ENCODE measurements at places on chromosomes 6 and 20.

GRCh38 chr6:142856624-142857232, 88.2 kb downstream of the HIVEP2 start:
- DNase-seq: peak; percentile 70

DNA sequence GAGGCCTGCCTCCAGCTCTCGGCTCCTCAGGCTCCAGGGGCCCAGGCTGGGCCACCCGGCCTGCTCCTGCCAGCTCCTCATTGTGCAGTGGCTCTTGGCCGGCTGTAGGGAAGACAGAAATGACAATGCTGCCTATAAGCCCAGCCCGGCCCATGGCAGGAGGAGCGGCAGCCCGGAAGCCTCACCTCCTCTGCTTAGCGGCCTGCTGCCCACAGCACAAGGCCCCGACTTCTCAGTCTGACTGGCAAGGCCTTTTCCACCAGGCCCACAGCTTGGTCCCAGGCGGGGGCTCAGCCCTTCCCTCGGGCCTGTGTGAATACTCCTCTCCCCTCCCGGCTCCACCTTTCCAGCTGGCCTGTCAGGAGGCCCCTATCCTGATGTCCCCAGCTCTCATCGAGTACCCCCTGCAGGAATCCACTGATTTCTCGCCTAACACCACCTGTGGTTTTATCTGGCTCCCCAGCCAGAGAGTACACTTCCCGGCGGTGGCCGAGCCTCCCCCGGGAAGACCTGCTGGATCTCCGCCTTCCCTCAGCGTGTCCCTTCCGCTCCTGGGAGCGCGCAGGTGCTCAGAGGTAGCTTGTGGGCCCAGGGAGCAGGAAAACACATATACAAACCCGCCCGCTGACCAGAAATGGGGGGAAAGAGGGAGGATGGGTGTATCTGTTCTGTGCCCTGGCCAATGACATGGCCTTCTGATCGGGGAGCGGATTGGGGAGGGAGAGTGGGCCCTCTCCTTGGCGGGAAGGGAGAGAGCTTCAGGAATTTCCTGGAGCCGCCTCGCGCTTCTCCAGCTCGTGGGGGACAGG, 963 bp downstream of the DDRGK1 start:
- DNase-seq: peak; percentile 24

DNA sequence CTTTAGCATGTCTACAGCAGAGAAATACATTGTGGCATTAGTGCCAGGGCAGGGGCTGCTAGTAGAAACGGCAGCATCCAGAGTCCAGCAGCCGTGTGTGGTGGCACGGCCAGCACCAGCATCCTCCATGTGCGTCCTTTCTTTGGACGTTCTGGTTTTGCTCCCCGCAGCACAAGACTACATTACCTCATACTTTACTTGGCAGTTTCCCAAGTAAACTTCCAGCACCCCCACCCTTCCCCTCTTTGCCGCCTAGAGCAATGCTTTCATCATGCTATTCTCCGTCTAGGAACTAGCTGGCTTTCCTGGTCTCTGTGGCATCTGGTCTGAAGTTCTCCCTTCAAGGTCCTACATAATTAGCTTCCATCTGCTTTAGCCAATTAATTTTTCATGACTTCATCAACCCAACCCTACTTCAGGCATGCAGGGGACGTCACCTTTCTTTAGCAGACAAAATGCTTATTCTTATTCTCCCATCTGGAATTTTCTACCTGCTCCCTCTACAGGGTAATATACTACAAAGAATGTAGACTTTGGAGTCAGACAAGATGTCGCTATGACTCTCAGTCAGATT, 67.6 kb downstream of the BLOC1S5 start:
- DNase-seq: no peak

DNA sequence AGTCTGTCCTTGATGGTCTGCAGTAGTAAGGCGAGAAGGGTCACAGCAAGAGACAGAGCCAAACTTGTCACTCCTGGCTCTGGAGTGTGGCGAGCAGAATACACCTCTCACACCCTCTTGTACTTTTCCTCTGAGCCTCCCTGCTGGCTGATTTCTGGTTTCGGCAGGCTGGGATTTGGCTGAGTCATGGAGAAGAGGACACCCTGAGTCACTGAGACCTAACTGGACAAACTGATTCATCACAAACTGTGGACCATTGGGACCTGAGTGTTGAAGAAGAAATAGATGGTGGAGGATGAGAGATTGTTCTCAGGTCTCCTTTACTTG, 101.7 kb downstream of the F13A1 start:
- no peak for DNase-seq

- DNase-seq: no peak
These were observed 157.8 kb downstream of the SYCP2 start for GRCh38 chr20:59775687-59776055.

DNA sequence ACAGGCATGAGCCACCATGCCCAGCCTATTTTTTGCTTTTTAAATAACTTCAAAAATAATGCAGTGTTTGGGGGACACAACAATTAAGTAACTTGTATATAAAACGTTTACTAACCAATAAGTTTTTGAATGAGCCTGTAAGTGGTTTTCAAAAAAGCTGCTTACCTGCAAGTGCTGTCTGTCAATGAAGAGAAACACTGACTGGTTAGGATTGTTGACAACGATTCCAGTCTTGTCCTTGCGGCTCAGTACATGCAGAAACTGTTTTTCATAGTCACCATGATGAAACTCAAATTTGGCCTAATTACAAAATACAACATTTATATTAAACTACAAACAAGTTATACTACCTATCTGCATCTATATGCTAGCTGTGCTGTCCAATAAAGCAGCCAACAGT, 10.3 kb downstream of the C6orf62 start:
- DNase-seq: no peak

DNA sequence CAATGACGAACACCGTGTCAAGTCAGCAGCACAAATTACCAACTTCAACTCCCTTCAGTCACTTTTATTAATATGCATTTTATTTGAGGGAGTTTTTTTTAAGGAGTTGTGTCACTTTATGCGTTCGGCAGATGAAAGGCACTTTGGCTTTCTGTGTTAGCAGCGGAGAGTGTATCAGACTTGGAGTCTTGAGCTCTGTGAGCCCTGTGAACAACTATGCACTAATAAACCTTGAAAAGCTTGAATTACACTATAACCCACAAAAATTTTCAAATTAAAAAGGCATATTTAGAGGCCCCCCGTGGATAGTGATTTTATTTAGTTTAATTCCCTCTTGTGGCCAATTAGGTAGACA, 335.3 kb upstream of the NT5E start:
- no peak for DNase-seq

GRCh38 chr6:45933855-45934254, 81.8 kb downstream of the CLIC5 start:
- no peak for DNase-seq

DNA sequence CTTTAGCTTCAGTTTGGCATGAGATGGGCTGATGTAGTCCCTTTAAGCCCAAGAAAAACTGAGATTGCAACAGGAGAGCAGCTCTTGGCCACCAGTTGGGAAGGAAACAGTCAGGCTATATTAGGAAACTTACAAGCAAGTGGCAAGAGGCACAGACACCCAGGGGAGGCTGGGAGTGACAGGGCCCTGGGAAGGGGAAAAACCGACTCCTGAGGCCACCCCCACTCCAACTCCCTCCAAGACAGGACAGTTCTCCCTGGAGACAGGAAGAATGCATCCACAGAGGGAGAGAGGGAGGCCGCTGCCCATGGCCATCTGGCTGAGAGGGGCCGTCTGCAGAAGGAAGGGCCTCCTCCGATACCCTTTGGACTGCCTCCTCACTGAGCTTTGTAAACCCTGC, 20.5 kb downstream of the JPH2 start:
- DNase-seq: no peak

DNA sequence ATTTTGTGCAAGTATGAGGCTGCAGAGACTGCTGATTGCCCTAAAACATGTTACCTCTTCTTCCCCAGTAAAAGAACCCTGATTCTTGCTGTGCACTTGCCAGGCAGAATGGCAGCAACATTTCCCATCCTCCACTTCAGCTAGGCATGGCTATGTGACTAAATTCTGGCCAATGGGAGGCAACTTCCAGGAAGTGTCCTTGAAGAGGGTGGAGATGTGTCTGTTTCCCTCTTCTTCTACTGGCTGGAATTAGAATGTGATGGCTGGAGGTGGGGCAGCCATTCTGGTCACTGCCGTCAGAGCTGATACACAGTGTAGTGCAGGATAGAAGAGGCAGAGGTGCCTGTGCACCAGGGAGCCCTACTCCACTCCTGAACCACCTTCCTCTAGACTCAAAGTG, 64.6 kb downstream of the CDH26 start:
- DNase-seq: no peak

DNA sequence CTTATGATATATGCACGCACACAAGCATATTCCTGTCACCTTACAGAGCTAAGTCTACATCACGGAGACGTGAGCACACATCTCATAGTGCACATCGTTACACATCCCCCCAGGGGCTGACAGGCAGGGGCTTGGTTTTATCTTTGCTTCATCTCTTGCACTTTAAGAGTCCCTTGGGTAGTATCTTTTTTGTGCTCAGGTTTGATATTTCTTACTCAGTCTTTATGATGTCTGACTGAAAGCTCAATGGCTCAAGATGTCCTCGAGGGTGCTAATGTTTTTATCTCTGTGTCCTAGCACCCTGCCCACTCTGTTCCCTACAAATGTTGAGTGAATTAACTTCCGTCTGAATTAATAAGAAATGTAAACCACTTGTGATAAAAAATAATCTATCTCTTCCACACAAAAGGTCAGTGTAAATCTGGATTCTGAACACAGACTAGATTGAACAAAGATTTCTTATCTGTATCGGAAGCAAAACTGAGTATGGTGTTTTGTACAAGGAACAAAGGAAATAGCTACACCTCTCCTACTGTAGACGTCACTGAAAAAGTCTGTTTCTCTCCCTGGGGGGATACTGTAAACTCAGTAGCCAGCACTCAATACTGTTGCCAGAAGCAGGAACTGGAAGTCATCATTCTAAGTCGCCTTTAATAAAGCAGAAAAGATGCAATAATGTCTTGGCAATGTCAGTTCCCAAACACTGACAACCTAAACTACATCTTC, 195.1 kb downstream of the PRKN start:
- no peak for DNase-seq

GRCh38 chr20:7159903-7160302, 392.4 kb downstream of the BMP2 start:
- DNase-seq: no peak

GRCh38 chr20:24816907-24817306, 132.2 kb upstream of the CST7 start:
- DNase-seq: no peak

- DNase-seq: no peak
These were observed 115.1 kb downstream of the QKI start for GRCh38 chr6:163529605-163530004.

DNA sequence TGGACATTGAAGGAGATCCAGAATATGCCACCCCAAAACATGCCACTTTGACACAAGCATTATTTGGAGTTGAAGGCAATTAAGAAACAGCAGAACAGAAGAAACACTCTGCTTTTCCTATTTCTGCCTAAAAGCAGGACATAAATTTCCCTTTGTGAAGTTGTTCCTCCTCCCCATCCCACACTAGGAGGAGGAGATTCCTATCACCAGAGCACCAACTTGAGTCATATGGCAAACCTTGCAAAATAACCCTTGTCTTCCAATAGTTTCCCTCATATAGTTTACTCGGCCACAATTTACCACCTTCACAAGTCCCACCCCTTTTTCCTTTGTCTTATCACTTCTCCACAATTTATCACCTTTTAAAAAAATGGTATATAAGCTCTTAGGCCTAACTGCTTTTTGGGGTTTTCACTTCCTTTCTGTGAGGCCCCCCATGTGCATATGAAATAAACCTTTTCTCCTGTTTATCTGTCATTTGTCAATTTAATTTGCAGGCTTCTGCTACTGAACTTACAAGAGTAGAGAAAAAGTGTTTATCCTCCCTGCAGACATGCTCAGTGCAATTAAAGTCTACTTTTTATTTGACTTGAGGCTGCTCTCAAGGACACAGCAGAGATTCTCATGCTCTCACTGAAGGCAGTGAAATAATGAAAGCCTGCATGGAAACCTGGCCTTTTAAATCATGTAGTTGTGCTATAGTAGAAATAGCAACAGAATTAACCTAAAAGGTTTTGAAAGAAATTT, 2.8 kb upstream of the RAB23 start:
- DNase-seq: no peak

- DNase-seq: no peak
These were observed 4.9 kb upstream of the TMEM242 start for GRCh38 chr6:157328108-157328692.

- no peak for DNase-seq
These were observed 374.2 kb downstream of the ZFAND3 start for GRCh38 chr6:38193481-38194281.

- DNase-seq: no peak
These were observed 336.0 kb downstream of the SYNE1 start for GRCh38 chr6:152301021-152301764.

GRCh38 chr6:97717086-97717485, 434.1 kb upstream of the MMS22L start:
- no peak for DNase-seq

- no peak for DNase-seq
These were observed 48.7 kb downstream of the UST start for GRCh38 chr6:148795563-148795962.

GRCh38 chr6:125804264-125804663, 13.5 kb downstream of the NCOA7 start:
- DNase-seq: peak; percentile 41

DNA sequence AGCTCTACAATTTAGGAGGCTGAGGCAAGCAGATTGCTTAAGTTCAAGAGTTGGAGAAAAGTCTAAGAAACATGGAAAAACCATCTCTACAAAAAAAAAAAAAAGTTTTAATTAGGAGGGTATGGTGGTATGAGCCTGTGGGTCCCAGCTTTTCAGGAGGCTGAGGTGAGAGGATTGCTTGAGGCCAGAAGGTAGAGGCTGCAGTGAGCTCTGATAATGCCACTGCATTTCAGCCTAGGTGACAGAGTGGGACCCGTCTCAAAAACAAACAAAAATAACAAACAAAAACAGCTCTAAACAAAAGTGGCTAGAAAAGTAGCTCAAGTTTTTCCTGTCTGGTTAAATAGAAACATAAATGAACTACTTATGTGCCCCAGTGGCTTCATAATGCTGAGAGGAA, 2133.6 kb upstream of the DEFB115 start:
- DNase-seq: no peak

DNA sequence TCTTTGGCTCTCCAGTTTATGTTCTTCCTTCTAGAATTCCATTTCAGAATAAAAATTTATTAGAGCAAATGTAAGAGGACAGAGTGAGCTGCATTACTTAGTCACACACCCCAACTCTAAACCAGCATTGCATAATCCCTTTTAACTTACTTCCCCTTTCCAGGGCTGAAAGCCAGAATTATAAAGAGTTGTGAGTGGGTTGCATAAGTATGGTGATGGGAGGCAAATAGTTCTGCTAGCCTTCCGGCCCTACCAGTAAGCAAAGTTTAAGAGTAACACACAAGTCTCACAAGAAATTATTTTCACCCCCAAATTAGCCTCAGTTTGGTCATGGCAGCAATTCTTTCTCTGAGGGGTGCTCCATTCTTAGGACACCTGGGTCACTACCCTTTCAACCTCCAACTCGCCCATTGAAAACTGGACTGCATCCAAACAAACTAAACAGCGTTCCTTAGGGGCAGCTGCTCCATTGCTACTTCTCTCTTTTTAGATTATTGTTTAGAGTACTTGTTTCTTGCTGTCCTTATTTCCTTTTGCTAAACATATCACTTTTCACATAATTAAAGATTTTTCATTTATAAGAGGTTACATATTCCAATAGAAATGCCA, 1.6 kb downstream of the KIAA0408 start:
- no peak for DNase-seq
